ENCODE measurements at places on chromosomes 7 and 10.

DNA sequence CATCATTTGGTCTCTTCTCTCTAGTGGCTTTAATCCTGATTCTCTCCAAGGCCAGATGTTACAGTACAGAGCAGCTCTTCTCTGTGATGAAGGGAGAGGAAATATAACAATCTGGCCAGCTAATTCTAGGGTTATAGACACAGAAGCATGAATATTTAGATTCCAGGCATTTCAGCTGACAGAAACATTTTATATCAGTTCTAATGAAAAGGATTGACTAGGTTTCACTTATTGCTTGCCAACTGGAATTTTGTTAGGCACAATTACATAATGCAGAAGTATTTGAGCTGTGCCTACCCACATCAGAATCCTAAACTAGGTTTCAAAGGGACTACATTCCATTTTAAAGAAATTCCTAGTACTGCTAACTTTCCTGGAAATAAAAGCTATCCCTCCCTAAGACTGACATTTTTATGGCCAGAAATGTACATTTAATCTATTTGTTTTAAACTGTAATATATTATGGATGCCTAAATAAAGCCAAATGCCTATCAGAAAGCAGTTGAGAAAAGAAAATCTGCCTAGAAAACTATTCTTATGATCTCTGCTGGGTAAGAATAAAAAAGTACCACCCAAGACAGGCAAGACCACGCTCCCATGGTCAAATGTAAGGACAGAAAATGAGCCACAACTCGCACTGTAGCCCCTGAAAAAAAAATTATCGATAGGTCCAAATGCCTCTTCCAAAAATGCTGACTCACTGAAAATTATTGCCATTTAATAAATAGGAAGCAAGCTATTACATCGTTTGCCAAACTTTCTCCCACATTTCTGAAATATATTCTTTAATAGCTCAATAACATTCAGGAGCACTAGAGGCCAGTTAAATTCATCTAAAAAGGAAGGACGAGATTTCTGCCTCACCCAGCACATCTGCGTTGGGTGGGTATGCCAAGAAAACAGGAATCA is 498.1 kb downstream of the KCNMA1 start:
- no peak for DNase-seq

DNA sequence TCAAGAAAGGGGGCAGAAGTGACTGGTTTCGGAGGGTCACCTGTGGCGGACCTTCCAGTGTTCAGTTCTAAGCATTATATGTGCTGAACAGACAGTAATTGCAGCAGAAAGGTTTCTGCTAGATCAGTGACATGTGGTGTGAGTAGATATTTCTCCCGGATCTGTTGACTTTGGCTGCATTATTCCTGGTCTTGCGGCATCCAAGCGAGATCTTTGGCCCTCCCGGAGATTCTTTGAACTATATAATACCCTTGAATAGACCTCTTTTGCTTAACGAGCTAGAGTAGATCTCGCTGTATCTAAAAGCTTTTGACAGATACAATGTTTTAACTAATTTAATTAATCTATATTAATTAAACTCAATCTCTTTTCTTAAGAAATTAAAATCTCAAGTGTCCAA is 99.8 kb downstream of the PTN start:
- no peak for DNase-seq

GRCh38 chr10:99536338-99537085 is 3.8 kb downstream of the NKX2-3 start:
- DNase-seq: no peak

GRCh38 chr7:157208571-157209413 is 70.1 kb downstream of the UBE3C start:
- DNase-seq: no peak

DNA sequence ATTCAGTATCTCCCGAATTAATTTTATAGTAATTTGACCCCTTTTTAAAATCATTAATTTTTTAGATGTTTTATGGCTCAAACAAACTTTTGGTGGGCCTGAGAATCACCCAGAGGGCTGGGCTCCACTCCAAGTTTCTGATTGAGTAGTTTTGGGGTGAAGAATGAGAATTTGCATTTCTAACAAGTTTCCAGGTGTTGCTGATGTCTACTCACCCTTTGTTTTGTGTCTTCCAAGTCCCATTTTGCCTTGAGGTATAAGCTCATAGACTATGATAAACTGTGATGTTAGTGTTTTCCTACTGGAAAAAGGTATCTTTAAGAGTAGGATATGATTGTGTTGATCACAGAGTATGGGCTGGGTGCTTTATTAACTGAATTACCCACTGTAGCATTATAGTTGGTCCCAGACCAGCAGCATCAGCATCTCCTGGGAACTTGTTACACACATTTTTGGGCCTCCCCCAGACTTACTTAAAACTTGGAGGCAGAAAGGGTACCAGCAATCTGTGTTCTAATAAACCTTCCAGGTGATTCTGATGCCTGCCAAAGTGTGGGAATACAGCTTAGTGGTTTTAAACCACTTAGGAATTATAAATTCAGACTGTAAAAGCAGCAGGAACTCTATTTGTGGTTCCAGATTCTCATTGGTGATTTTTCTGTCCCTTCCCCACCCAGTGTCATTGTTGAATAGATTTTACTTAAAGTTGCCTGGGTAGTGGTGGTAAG is 19.1 kb downstream of the ZNRF2 start:
- no peak for DNase-seq

GRCh38 chr7:111763221-111763801 is 201.0 kb upstream of the IMMP2L start:
- DNase-seq: no peak

- DNase-seq: no peak
Observed at GRCh38 chr7:23467291-23467805, 2.9 kb downstream of the IGF2BP3 start.

GRCh38 chr10:128854963-128855362 is 612.1 kb upstream of the MGMT start:
- DNase-seq: peak; percentile 88

Measured in Ammon's horn (tissue), 1 donor.